RPMI7951 (cell line): ENCODE measurements at places on chromosomes 2 and 18. TPM values are rescaled to one million over a fixed set of nuclear protein-coding genes. Genes with fewer than 3 reads are reported as not detected.

Gene CFC1
- total RNA-seq, result not detected in 2 replicates

Gene GALR1
- total RNA-seq, result not detected in 2 replicates

Gene CNPPD1
- total RNA-seq, result 40.2 and 41.2 TPM in 2 replicates

Gene TUBA4B
- total RNA-seq, result not detected in 2 replicates

Gene TTC31
- 17.3 and 17.5 TPM in 2 replicates for total RNA-seq

Gene PSMA8
- not detected in 2 replicates for total RNA-seq

Gene MOGAT1
- 0.24 and 0.29 TPM in 2 replicates for total RNA-seq

GRCh38 chr2:60819155-60819862 is 62.1 kb upstream of the REL start:
- no peak for DNase-seq

DNA sequence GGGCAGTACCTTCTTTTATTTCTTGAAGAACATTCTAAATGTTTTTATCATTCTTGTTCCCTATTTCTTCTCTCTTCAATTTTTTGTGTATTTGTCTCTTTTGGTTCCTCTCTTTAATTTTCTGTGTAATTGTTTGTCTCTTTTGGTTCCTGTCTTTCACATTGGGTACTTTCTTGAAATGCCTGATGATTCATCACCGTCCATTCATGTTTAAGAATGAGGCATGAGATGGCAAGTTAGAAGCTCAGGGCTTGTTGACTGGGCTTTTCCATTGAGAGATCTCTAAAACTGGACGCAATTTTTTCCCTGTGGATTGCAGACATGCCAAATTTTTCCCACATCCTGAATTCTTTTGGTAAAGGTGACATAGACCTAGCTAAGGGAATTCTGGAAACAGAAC is 33.7 kb upstream of the IL1R2 start:
- DNase-seq, result peak; percentile 72

GRCh38 chr2:189829102-189829833 is 45.0 kb downstream of the PMS1 start:
- peak; percentile 26 for DNase-seq

- peak; percentile 36 for DNase-seq
Measured at GRCh38 chr2:106147665-106148064, 46.4 kb downstream of the UXS1 start.

GRCh38 chr2:64533882-64534281 is 9.8 kb downstream of the AFTPH start:
- no peak for DNase-seq

GRCh38 chr2:205755923-205756322 is 73.6 kb downstream of the NRP2 start:
- DNase-seq, result no peak

GRCh38 chr2:159163930-159164329 is 122.6 kb downstream of the WDSUB1 start:
- no peak for DNase-seq
